Ascending aorta (tissue), 2 donors: ENCODE measurements at places on chromosomes 1 and 21. TPM values are rescaled to one million over a fixed set of nuclear protein-coding genes. Genes with fewer than 3 reads are reported as not detected.

GRCh38 chr21:39867198-39867650 is at the start of gene PCP4:
PCP4 (plus strand) TSS chr21:39867438; CDS start chr21:39867502, 64 bp downstream.
- DNase-seq = no peak

GRCh38 chr21:45542242-45542666 is at the start of gene SLC19A1:
SLC19A1 (minus strand) TSS chr21:45542440; CDS start chr21:45537959, 4,481 bp downstream.
- DNase-seq = no peak

DNA sequence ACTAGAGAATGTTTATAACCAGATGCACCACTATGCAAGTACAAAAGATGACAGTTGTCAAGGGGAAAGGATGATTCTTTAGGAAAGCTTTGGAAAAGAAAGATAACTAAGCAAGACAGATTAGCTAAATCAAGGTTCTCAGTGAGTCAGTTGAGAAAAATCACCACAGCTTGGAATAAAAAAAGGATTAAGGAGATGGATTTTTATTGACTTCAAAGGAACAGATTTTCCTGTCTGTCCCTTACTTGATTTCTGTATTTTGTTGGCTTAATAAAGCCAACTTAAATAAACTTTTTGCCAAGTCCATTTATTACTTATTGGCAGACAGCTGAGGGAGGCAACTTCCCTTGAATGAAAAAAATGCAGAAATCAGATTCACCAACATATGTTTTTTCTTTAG is 93.9 kb downstream of the NR5A2 start:
- DNase-seq = no peak

Gene DIRAS3
- 3.4 TPM for total RNA-seq

DNA sequence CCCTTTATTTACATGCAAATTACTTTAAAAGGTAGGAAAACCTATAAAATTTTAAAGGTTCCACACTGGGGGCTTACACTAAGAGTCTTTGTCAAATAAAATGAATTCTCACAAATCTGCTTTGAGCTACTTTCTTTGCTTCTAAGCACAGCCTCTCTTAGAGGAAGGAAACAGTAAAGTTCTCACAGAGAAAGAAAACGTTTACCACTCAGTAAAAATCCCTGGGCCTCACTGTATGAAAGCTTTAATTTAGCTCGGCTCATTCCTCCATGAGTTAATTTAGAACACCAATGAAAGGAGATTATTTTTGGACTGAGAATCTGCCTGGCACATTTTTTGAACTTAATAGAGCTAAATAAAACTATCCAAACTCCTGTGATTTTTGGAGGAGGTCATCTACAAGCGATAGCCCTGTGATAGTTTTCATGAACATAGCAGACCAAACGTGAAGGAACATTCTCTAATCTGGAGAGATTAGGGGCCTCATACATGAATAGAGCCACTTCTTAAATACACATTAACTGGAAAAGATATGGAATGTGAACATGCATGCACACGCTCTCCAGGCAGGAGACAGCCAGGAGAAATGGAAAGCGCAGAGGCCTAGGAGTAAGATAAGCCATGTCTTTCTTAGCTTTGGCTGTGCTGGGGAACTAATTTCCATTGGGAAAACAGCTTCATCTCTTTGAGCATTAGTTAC is 32.8 kb downstream of the PRRX1 start:
- DNase-seq = no peak

GRCh38 chr1:187691439-187691838 is 862.7 kb downstream of the PLA2G4A start:
- DNase-seq = no peak

Gene CHIA
- total RNA-seq = not detected

Gene KIAA0040
- total RNA-seq = 36.7 TPM

DNA sequence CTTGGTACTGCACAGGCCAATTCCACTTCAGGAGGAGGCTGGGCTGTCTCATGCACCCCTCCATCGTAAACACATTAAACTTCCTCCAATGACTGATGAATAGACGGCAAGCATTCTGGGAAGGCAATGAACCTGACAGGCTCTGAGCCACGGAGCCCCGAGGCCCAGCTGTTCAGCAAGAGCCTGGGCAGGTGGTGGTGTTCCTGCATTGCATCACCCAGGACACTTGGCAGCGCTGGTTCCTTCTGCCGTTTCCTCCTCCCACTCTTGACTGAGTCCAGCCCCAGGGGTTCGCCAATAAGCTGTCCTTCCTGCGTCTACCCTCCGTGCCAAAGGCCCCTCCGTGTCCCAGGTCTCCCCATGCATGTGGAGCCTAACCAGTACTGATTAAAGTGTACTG is 109.8 kb downstream of the JAK1 start:
- DNase-seq = no peak

DNA sequence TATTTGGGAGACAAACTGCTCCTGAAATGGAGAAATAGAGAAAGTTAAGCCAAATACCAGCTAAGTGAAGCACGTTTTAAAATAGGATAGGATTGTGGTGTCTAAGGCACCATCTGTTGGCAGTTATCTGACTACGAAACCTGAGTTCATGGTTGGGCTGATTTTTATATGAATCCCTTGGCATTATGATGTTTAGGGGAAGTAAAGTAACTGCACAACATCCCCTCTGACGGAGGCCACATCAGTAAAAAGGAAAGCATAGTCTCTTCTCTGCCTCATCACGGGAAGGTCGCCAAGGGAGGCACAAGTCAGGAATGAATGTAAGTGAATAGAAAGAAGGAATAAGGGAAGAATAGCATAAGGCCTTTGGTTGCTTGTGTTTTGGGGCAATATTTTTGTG is 128.0 kb downstream of the PRRX1 start:
- DNase-seq = no peak

DNA sequence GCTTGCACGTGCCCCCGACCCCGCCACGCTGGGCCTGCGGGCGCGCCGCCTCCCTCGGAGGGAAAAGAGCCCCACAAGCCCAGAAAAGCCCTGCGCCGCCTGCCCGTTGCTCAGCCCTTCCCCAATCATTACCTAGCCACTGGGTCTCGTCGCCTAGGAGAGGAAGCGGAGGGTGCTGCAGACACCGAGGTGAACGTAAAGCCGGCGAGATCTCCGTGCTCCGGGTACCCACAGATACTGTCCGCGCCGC is at the start of gene ENO1:
Gene ENO1 (minus strand): TSS at position 239 of the 250 bp plus-strand sequence. CDS start 3,778 bp downstream, outside the sequence.
- no peak for DNase-seq

- no peak for DNase-seq
Measured at GRCh38 chr1:9985001-9985400, 12.0 kb upstream of the RBP7 start.

- peak; percentile 76 for DNase-seq
Measured at GRCh38 chr1:54413295-54413694, 7.1 kb upstream of the SSBP3 start.

Gene VHLL
- not detected for total RNA-seq

DNA sequence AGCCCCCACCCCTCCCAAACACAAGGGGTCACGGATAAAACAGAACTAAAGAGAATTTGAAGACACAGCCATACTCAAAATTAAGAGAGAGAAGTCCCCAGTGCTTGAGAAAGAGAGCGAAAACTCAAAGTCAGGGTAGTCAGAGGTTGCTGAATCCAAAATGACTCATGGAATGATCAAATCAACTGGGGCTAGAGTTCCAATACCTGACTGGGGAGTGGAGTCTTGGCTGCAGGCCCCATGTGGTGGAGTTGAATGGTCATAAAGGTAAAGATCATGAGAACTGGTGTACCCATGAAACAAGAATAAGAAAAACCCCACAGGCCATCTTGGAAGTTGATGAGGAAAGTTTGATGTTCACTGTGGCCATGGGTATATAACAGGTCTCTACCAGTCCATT is 84.5 kb upstream of the LRRN2 start:
- no peak for DNase-seq

Gene PGBD5
- not detected for total RNA-seq

- no peak for DNase-seq
Measured at GRCh38 chr1:172089768-172090510, 248.6 kb downstream of the DNM3 start.

DNA sequence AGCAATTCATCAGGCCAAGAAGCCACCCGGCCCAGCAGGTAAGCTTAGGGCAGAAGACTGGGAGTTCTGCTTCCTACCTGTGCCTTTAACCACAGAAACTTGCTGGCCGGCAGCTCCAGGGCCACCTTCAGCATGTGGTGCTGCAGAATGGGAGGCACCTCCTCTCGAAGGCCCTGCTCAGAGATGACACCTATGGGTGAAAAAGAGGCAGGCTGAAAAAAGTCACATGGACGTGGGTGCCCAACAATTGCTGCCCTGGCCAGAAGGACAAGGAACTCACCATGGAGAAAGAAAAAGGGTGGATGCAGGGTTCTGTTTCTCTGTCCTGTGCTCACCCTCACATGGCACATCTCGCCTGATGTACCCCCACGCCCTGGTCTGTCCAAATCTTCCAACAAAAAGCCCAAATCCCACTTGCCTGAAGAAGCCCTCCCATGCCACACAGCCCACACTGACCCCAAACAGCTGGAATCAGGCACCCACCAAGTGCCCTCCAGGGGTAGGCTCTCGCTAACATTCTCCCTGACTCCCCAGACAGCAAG is 33.0 kb downstream of the URB1 start:
- no peak for DNase-seq

Gene OR2L13
- total RNA-seq = not detected

- DNase-seq = no peak
Measured at GRCh38 chr1:30402031-30402430, 321.4 kb downstream of the MATN1 start.

Gene HSD3B2
- 9.9 TPM for total RNA-seq

DNA sequence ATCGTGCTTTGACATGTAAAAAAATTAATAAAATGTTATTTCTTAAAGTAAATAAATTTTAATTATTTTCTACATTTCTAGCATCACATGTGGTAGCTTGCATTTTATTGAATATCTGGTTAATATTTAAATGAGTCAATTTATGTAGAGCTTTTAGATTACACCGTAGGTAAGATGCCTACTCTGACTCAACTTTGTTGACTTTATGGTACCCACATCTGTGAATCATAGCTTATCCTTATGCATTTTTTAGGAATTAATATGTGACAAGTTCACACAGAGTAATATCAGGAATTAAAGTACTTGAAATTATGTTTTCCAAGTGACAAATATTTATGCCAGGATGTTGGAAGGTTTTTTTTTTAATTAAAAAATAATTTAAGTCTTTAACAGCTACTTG is 120.7 kb downstream of the LEPR start:
- no peak for DNase-seq

- no peak for DNase-seq
Measured at GRCh38 chr1:82640352-82640751, 839.6 kb downstream of the ADGRL2 start.

- no peak for DNase-seq
Measured at GRCh38 chr1:89088572-89088971, 23.6 kb upstream of the GBP1 start.

Gene KIRREL1
- 114 TPM for total RNA-seq

- no peak for DNase-seq
Measured at GRCh38 chr1:54001591-54001990, 16.4 kb downstream of the LDLRAD1 start.

DNA sequence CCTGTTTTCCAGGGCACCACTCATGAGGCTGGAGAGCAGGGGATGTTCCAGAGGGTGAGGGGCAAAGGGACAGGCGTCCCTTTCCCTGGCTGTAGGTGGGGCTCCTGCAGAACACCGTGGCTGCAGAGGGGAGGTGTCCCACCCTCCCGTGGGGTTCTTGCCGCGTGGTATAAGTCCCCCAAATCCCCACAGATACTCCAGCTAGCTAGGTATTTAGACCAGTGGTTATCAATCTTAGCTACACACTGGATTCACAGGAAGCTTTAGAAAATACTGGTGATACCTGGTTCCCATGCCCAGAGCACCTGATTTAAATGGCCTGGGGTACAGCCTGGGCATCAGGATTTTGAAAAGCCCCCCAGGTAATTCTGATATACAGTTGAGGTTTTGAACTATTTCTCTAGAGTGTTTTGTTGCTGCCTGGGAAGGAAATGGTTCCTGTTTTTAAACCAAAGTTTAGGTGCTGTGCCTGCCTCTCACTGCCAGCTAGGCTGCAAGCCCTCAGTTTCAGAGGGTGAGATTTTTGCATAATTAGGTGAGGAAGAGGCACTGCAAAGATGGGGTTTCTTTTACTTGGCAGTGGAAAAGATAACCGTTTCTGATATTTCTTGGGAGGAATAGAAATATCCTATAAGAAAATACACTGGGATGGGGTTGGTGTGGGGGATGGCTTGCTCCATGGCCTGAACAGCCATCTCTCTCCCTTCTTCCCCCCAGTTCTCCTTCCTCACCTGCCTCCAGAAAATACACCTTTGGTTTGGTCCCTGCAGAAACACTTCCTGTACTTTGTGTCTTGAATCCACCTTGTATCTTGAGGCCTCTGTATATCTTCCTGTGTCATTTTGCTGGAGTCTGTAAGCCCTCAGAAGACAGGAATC is 51.7 kb downstream of the RASSF5 start:
- DNase-seq = no peak

GRCh38 chr1:145990249-145990855 is 6.0 kb downstream of the TXNIP start:
- peak; percentile 67 for DNase-seq

GRCh38 chr1:197249324-197249723 is 18.7 kb upstream of the CRB1 start:
- no peak for DNase-seq

- no peak for DNase-seq
Measured at GRCh38 chr1:204376465-204376864, 16.7 kb upstream of the PLEKHA6 start.

Gene IL24
- not detected for total RNA-seq

DNA sequence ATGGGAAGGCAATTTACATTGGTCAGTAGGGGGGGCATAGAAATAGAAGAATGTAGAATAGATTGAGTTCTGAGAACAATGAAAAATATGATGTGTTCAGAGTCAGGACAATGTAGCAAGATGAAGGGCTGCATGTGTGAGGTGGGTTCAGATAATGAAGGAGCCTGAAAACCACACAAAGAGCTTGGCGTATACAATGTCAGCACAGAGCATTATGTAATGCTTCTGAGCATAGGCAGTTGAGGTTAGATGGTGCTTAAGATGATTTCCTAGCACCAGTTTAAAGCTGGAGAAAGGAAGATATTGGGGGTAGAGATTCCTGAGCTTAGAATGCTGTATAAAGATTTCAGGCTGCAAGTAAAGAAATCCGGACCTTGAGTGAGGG is 202.0 kb upstream of the SNX7 start:
- no peak for DNase-seq

- no peak for DNase-seq
Measured at GRCh38 chr1:67908250-67908936, 75.1 kb upstream of the GNG12 start.

Gene CD1C
- total RNA-seq = not detected

- DNase-seq = no peak
Measured at GRCh38 chr1:235229868-235230267, 68.8 kb upstream of the RBM34 start.

Gene APP
- total RNA-seq = 350 TPM

GRCh38 chr21:16755061-16755460 is 757.8 kb upstream of the CXADR start:
- no peak for DNase-seq

Gene SPATA46
- total RNA-seq = not detected

DNA sequence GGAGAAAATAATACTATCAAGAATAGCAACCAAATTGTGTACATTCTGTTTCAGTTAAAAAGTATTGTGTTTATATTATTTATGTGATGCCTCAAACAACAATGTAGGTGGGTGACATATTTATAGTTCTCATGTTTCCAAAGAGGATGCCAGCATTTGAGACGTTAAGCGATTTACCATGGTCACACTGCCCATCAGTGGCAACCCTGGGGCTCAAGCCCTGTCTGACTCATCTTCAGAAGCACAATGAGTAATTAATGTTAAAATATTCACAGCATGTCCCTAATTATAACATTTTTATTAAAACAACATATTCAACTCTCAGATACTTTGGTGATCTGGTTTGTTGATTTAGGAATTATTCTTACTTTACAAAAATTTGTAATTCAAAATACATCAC is 409.4 kb downstream of the BRINP3 start:
- DNase-seq = no peak
